ENCODE measurements at places on chromosomes 16 and 17. TPM values are rescaled to one million over a fixed set of nuclear protein-coding genes. Genes with fewer than 3 reads are reported as not detected.

The CDT1 gene
- total RNA-seq: 1.4 TPM

The UBE2O gene
- 21.7 TPM for total RNA-seq

The EVPLL gene
- total RNA-seq: not detected

The HMOX2 gene
- 44.1 TPM for total RNA-seq

The KRT32 gene
- not detected for total RNA-seq

The CDRT4 gene
- total RNA-seq: 6.6 TPM

The CCL1 gene
- not detected for total RNA-seq

The KRT20 gene
- 0.52 TPM for total RNA-seq

The KIFC3 gene
- 76.8 TPM for total RNA-seq

The TBC1D3G gene
- total RNA-seq: not detected

The NUPR1 gene
- 66.1 TPM for total RNA-seq
